ENCODE measurements at places on chromosomes 12 and 14.

DNA sequence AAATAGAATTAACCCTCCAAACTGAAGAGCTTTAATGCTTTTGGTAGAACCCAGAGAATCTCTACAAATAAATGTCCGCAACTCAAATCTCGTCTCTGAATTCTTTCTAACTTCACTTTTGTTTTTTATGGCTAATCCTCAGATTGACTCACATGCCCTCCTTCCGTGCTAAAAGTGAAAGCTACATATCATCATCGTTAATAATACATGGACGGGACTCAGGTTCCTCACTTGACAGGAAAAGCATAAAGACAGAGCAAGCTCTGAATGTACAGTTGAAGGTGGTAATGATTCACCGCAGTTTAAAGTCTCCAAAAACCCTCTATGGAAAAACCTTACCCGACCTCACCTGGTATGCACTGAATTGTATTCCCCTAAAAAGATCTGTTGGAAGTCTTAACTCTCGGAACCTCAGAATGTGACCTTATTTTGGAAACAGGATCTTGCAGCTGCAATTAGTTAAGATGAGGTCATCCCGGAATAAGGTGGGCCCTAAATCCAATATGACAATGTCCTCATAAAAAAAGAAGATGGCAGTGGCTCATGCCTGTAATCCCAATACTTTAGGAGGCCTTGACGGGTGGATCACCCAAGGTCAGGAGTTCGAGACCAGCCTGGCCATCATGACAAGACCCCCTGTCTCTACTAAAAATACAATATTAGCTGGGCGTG is 147.4 kb upstream of the FOXN3 start:
- no peak for DNase-seq

DNA sequence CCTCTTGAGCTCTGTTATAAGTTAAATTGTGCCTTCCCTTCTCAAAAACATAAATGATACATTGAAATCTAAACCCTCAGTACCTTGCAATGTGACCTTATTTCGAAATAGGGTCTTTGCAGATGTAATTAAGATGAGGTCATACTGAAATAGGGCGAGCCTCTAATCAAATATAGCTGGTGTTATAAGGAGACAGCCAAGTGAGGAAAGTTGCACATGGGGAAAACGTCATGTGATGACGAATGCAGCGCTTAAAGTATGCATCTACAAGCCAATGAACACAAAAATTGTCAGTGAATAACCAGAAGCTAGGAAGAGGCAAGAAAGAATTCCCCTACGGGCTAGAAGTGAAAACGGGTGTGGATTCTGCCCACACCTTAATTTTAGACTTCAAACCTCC is 305.2 kb upstream of the FOXG1 start:
- DNase-seq, result no peak

- no peak for DNase-seq
Measured at GRCh38 chr12:122133192-122133950, 40.6 kb downstream of the IL31 start.

- no peak for DNase-seq
Measured at GRCh38 chr12:49553512-49554088, 14.3 kb downstream of the MCRS1 start.

DNA sequence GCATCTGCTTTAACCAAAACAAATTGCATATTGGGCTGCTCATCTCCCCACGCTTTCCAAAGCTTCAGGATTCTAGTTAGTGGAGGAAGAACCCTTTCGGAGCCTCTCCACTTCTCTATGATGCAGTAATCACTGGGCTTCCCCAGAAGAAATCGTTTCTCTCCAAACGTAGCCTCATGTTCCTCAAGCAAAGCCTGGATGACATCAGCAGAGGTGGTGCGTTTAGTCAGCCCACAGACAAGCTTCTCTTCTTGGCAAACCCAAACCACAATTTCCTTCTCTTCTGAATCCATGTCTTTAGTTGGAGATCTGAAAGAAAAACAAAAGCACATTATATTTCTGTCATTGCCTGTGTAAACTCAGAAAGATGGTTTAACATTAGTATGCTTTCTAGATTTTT is 30.6 kb downstream of the RASSF9 start:
- no peak for DNase-seq

DNA sequence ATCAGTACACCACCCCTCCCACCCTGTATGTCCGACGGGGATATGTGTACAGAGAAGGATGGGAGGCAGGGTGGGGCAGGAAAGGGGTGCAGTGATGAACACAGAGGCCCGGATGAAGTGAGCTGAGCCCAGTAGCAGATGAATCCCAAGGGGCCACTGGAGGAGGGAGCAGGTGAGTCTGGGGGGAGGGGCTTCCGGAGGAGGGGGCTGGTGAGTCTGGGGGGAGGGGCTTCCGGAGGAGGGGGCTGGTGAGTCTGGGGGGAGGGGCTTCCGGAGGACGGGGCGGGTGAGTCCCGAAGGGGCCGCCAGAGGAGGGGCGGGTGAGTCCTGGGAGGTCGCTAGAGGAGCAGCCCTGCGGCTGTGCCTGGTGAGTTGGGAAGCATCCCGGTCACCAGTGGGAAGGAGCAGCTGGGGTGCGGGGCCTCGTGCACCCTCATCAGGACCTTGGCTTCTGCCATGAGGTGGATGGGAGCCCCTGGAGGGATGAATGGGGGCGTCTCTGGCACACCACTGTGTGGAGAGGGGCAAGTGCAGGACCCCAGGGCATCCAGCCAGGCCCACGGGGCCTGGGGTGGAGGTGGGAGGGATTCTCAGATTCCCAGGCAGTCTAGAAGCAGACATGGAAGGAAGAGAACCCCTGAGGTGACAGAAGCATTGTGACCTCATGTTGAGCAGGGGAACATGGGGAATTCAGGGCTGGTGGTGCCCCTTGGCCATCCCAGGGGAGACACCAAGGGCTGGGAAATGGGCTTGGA is 14.0 kb downstream of the BEGAIN start:
- no peak for DNase-seq

DNA sequence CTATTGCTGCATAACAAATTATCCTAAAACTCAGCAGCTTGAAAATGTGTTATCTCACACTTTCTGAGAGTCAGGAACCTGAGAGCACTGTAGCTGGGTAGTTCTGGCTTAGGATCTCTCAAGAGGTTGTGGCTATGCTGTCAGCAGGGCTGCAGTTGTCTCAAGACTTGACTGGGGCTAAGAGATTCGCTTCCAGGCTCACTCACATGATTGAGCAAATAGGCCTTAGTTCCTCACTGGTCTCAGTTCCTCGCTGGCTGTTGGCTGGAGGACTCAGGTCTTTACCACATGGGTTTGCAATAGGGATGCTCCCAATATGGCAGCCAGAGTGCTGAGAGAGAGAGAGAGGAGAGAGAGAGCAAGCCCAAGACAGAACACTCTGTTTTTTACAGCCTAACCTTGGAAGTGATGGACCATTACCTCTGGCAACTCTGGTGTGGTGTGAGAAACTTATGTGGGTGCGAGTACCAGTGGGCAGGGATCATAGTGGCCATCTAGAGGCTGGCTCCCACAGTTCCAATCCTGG is 15.9 kb upstream of the DHRS2 start:
- DNase-seq, result no peak

DNA sequence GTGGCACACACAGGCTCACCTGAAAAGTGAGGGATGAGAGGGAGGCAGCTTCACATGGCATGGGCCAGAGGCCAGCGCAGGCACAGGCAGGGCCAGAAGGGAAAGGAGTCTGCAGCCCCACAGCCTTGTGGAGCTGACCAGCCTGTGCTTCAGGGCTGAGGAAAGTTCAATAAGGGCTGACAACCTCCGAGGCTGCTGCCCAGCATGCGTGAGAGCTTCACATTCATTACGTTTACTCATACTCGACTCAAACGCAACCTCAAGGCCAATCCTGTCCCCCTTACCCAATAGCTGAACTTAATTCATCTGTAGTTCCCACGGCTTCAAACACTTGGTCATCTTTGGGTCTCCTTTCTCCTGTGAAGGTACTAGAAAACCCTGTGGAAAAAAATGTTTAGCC is 4.8 kb downstream of the MMAB start:
- DNase-seq, result no peak

Measured in GM04503 (cell line).